ENCODE measurements at places on chromosomes 12 and 14.

DNA sequence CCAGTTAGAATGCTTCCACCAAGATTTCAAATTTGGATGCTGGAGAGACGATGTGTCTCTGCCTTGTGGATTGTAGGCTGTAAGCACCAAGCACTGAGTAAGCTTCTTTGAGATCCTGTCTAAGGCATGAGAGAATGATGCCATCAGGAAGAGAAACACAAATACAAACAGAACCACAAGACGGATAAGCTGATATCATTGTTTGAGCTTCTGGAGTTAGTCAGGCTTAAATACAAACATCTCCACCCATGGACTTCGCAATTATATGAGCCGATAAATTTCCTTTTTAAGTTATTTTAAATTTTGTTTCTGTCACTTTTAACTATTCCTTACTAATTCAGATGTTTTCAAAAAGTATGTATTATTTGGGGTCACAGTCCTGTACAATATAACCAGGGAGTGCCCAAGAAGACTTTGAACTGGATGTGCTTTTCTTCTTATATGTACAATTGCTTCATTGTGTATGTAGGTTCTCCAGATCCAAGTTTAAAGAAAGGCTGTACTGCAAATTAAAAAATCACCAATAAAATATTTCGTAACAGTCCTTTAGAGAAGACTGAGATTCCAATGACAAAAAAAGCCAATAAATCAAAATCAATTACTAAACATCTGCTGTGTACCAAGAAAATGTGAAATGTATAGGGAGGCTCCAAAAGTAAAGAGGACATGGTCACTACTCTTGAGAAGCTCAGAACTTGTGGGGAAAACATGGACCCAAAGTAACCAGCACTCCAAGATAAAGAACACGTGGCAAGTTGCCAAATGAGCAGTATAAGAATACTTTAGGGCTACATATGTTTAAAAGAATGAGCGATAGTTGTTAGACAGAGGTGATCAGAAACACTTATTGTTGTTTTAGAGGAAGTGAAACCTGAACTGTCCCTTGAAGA, 274.1 kb downstream of the ADAMTS20 start:
- no peak for DNase-seq

DNA sequence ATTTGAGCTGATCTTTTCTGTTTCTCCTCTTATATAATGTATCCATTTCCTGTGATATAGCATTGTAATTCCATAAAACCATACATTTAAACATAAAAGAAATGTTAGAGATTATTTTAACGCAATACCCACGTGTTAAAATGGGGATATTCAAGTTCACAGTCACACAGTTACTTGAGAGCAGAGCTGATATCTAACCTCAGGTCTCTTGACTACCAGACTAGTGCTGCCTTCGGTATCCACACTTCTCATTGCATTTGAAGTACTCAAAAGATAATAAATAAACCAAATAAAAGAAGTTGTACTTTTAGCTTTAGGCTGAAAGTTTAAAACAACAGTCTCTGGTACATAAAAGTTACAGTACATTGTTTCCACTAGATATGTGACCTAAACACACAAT, 2.9 kb downstream of the CLECL1 start:
- no peak for DNase-seq

GRCh38 chr14:96002498-96002884, 36.7 kb upstream of the C14orf132 start:
- no peak for DNase-seq

- DNase-seq: no peak
Measured at GRCh38 chr12:82756303-82756702, 69.6 kb downstream of the TMTC2 start.

DNA sequence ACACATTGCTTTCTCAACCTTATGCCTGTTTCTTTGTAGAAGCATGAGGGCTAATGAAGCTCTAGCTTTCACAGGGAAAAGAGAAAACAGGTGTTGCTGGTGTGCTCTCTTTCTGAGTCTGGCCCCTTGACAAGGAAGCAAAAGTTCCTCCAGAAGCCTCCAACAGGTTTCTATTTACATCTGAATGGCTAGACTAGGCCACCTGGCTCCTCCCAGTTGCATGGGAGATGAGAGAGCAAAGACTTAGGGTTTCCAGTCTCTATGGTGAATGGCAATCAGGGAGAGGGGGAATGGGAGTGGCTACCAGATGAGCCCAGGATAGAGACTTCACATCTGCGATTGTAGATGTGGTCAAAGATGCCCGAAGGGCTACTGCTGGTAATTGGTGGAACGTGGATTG, 138.1 kb upstream of the PLXNC1 start:
- no peak for DNase-seq

GRCh38 chr12:1723721-1724120, 32.9 kb downstream of the ADIPOR2 start:
- no peak for DNase-seq

DNA sequence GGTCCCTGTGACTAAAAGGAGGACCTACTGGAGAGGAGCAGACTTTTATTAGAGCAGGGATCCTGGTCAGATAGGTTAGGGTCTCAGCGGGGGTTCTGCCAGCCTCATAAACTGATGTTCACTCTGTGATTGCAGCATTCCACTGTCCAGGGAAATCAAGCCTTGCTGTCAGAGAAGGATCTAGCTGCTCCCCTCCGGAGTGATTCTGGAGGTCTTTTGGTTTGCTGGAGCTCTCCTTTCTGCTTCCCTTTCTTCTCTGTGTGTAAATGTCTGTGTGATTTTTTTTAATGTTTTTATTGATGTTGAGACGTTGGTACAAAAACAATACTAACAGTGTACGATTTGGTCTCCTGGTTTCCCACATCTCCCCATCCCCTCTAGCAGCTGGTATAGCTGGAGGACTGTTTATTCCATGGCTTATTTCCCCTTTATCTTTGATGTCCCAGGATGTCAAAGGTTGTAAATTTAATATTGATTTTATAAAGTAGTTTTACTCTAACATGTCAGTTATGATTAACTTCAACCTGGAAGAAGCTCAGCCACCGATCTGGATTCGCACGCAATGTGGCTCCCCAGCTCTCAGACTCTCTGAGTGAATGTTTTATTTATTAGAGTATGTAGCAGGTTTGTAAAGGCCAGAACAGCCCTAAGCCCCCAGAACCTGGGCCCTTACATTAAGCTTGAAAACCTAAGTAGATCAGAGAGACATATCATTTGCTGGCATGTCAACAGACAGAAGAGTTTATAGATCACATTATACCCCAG, 202.3 kb upstream of the G2E3 start:
- DNase-seq: no peak

DNA sequence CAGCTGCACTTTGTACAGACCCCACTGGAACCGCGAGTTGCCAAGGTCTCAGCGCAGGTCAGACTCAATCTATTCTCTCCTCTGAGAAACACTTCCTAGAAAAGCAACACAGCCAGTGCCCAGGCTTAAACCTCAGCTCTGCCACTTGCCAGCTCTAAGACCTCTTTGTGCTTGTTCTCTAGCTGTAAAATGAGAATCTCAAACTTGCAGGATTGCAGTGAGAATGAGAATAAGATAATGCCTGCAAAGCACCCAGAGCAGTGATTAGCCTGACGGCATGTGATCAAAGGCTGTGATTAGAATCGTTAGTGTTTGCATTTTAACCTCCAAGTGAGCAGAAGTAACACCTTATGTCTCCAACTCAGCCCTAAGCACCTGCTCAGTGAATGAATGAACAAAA, 21.3 kb downstream of the ANO2 start:
- no peak for DNase-seq

GRCh38 chr14:80669426-80669825, 272.1 kb downstream of the CEP128 start:
- DNase-seq: no peak

- no peak for DNase-seq
Measured at GRCh38 chr12:12157424-12157823, 86.7 kb downstream of the BCL2L14 start.

GRCh38 chr12:132281038-132281437, 48.4 kb downstream of the GALNT9 start:
- no peak for DNase-seq

DNA sequence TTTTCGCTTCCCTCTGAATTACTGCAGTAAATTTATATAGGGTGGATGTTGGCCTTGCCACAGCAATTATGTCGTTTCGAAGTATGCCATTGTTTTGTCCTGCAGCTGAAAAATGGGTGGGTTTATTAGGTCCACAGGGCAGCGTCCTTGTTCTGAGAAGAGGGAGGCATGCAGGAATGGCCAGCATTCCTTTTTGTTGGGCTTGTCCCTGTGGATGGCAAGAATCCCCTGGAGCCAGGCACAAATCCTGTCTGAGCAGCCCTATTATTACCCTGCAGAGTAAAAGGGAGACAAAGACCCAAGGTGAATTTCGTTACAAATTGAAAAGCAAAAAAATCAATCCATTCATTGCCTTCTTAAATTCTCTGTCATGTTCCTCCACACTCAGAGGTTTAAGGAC, 88.1 kb downstream of the CHST11 start:
- DNase-seq: no peak

DNA sequence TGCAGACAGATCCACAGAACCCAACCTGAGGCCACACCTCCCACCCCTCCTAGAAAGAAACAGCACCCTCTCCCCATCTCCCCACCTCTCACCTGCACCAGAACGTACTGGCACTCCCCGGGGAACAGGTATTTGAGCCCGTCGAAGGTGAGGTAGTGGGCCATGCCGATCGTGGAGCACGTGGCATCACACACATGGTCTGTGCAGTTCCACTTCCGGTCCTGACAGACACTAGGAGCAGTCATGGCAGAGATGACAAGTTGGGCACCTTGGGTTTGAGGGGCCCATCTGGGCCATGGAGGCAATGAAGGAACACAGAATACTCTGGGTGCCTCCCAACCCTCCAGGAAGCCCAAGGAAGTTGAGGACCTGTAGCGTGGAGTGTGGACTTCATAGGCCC, 89.5 kb upstream of the ANO2 start:
- DNase-seq: no peak

- no peak for DNase-seq
Measured at GRCh38 chr12:79546466-79547043, 144.2 kb downstream of the PAWR start.

- DNase-seq: no peak
Measured at GRCh38 chr12:68633614-68634558, 23.2 kb downstream of the RAP1B start.

- DNase-seq: no peak
Measured at GRCh38 chr14:105010891-105011291, 10.0 kb downstream of the CDCA4 start.

- DNase-seq: no peak
Measured at GRCh38 chr12:58099476-58099875, 158.1 kb downstream of the ATP23 start.

- no peak for DNase-seq
Measured at GRCh38 chr12:4270016-4270830, 3.3 kb upstream of the CCND2 start.

- DNase-seq: no peak
Measured at GRCh38 chr12:131383741-131384543, 326.9 kb upstream of the SFSWAP start.

DNA sequence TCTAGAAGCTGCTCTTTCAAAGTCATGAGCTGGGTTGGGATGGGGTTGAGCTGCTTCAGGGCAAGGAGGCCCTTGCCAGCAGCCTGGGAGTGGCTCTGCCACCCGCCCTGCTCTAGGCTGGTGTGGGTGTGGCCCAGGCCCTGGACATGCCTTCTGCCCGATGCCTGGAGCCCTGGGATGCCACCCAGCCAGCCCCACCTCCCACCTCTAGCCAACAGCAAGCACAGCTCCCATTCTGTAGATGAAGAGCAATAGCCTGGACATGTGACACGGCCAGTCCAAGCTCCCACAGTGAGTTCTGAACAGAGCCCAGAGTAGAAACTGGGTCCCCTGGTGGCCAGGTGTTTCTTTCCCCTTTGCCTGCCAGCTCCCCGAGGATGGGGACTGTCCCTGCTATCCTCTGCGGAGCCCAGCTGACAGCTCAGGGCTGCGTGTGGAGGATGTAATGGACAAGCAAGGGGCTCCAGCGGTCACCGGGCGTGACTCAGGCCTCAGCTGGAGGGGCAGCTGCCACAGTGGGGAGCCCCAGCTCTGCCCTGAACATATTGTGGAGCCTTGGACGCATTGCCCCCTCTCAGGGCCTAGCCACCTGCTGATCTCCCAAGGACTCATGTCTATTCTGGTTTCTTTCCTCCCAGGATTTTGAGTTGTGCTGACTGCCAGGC, 165.2 kb downstream of the TSPAN9 start:
- DNase-seq: no peak

GRCh38 chr12:125186471-125187147, 121.4 kb downstream of the AACS start:
- no peak for DNase-seq
